ENCODE measurements at places on chromosomes 6 and 20.

GRCh38 chr6:16519265-16520242 lies 241.7 kb downstream of the ATXN1 start:
- DNase-seq, result no peak

DNA sequence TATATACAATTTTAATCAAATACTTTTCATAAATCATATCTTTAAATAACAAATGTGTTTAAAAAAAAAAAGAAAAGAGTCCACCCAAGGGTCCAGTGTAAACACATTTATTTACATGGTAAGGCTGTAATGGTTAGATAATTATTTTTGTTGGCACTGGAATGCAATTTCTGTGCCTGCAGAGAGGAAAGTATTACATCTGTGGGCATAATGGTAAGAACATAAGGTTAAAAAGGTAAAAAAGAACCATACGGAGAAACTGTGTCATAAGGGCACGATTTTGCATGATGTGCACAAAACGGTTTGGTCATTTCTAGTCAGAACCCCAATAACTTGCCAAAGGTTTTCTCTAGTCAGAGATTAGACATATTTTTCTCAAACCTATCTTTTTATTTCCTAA lies 54.3 kb downstream of the RWDD2A start:
- no peak for DNase-seq

DNA sequence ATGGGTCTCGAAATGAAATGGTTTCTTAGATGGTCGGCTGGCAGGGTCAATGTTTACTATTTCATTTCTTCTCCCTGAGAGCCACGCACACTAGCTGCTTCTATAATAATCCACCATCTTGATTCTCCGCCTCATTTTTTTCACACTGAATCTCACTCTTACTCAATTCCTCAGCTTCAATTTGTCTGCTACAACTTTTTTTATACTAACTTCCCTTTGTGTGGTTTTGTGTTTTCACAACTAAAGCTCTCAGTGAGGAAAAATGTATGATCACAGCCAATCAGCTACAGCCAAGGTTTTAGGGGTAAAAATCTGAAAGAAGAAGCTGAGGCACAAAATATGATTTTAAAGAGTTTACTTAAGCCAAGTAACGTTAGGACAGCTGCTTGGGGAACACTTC lies 1309.4 kb downstream of the EPHA7 start:
- DNase-seq, result no peak

DNA sequence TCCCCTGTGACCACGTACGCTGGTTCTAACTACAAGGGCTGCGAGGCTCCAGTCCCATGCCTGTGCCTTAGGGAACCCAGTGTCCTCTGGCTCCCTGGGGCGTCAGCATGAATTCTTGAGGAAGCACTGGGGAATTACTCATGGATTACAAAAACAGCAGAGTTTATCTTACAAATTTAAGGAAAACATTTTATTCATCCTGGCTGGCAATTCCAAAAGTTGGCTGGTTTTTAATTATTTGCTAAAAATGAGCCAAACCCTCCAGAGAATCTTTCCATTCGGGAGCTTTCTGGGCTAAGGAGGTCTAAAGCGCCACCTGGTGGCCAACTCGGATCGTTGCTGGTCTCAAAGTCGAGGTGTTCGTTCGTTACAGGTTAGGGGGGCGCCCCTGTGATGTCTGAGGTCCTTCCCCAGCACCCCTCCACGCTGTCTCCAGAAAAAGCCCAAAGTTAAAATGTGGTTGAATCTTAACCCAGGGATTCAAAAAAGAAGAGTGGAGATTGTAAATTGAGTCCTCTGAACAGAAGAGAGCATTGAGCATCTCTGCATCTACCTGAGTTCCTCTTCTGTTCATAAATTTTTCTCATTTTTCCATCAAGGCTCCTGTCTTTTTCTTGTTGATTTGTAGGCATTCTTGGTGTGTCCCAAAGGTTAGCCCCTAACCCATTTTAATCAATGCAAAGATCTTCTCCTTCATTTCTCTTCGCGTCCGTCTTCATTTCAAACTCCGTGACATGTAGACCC lies 99.4 kb downstream of the BFSP1 start:
- peak; percentile 62 for DNase-seq

DNA sequence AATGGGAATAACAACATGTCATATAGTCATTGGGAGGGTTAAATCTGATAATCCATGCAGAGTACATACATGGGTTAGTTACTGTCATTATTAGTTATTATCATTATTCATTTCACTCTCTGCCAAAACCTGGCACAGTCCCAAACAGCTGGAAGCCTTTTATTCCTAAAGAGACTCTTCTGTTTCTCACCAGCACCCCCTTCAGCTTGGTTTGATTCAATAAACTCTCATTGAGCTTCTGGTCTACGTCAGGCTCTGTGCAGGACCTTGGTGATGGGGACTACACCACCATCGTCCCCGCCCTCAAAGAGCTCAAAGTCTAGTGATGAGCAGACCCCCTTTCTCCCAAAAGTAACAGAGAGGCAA lies 2.3 kb downstream of the KCNK15 start:
- DNase-seq, result no peak

GRCh38 chr6:16804546-16805242 lies 43.4 kb upstream of the ATXN1 start:
- DNase-seq, result no peak
